WERI-Rb-1 (cell line): ENCODE measurements at places on chromosomes 4 and X.
A peak's percentile ranks its signal among the peaks of the same experiment; 100 is the strongest.

- no peak for DNase-seq
Measured at GRCh38 chrX:41314204-41314603, 19.8 kb upstream of the DDX3X start.

- DNase-seq, result no peak
Measured at GRCh38 chrX:106946464-106946863, 26.3 kb downstream of the CLDN2 start.

- DNase-seq, result no peak
Measured at GRCh38 chr4:61336916-61337315, 136.8 kb downstream of the ADGRL3 start.

GRCh38 chr4:157204634-157205244, 15.8 kb upstream of the GRIA2 start:
- DNase-seq, result peak; percentile 33

GRCh38 chr4:75634951-75635350, 4.6 kb upstream of the CDKL2 start:
- DNase-seq, result no peak

DNA sequence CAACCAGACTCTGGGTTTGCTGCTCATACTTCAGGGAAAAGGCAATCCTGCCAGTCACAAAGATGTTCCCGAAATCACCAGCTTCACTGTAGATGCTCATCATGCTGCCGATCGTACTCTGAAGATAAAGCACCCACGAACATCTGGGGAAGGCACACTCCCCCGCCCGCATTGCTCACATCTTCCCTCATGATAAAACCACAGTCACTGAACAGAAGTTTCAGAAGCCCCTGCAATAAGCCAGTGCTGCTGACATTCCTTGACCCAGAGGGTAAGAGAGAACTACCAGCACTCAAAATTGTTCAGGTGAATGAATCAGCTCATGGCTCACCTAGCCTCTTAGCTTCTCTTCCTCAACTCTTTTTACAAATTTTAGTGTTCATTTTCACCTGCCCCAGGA, 43.1 kb downstream of the SRPX2 start:
- DNase-seq, result no peak

DNA sequence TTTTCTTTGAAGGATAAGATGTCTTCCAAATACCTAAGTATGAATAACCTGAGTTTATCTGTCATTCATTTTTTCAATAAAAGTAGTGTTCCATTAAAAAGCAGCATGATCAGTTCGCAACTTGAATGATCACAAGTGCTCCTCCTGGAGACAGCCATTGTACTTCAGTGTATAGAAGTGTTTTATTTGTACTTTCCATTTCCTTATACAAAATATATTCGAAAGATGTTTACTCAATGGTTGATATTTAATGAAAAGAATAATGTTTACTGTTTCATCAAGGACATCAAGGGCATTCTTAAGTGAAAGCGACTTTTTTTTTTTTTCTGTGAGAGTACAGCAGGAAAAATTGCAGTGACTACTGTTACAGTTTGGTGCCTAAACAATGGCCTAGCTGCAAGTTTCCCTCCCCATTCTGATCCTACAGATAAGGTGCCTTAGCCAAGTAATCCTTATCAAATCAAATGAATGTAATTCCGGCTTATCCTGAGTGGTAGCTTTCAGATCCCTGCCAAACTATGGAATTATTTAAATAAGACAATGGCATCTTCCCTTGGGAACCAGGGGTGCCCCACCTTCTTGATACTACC, 69.0 kb upstream of the IL15 start:
- no peak for DNase-seq

DNA sequence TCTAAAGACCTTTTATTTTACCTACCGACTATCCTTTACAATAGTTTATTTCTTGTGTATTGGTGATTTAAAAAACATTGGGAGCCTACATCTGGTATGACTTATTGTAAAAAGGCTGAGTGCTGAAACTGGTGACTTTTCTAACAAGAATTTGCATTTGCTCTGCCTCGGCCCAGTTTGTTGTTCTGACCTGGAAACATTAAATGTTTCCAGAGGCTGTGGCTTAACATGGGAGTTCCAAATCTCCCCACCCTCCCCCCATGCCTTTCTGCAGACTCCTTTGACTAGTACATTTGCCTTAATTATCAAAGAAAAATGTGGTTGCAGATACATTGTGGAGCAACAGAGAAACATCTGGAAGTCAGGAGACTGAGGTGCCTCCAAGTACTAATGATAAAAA, 39.8 kb downstream of the SPCS3 start:
- no peak for DNase-seq

GRCh38 chr4:89024051-89024675, 32.8 kb downstream of the FAM13A start:
- peak; percentile 70 for DNase-seq

- no peak for DNase-seq
Measured at GRCh38 chr4:44558031-44558605, 93.3 kb downstream of the YIPF7 start.

DNA sequence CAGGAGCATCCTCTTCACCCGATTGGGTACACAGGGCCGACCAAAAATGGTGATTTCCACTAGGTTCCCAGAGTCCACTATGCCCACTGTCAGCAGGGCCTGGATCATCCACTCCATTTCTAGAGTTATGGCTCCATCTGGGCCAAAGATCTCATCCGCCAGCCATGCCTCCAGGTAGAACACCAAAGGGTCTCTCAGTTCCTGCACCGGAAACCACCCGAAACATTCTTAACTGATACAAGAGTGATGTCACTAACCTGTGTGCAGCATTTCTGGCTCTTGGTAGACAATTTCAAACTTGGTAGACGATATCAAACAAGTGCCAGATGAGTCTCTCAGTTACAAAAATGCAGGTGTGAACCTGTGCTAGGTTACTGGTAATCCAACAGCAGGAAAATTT, 306.1 kb downstream of the BCOR start:
- no peak for DNase-seq

GRCh38 chr4:156886481-156886880, 85.1 kb downstream of the PDGFC start:
- DNase-seq, result no peak

GRCh38 chr4:151359576-151359975, 34.2 kb upstream of the SH3D19 start:
- no peak for DNase-seq

GRCh38 chrX:154307202-154307601, 11.6 kb downstream of the TKTL1 start:
- no peak for DNase-seq

- no peak for DNase-seq
Measured at GRCh38 chrX:31499109-31499508, 427.3 kb upstream of the FTHL17 start.

DNA sequence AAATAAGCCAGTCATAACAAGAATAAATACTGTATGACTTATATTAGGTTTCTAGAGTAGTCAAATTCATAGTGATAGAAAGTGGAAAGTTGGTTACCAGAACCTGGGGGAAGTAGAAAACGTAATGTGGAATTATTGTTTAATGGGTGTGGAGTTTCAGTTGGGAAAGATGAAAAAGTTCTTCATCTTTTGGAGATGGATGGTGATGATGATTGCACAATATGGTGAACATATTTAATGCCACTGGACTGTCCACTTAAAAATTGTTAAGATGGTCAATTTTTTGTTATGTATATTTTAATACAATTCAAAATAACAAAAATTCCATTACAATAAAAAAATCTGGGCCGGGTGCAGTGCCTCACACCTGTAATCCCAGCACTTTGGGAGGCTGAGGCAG, 289.6 kb downstream of the ZIC3 start:
- DNase-seq, result no peak

GRCh38 chrX:115606861-115607260, 45.9 kb downstream of the PLS3 start:
- no peak for DNase-seq

- peak; percentile 29 for DNase-seq
Measured at GRCh38 chr4:24067367-24068193, 177.7 kb upstream of the PPARGC1A start.

DNA sequence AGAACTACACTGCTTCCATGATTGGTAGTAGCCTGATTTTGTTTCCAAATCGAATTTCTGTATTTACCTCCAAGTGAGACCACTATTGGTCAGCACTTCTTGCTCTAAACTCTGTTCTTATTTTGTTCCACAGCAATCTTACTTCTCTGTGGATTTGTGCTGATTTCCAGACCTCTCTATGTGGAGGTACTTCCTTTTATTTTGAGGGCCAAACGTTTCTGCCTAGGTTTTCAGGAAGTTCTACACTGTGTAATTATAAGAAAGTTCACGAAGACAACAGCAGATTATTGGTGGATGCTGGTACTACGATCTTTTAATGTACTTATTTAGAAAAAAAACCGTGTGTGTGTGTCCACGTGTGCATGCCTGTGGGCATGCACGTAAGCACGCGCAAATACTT, 46.7 kb downstream of the DTHD1 start:
- no peak for DNase-seq

DNA sequence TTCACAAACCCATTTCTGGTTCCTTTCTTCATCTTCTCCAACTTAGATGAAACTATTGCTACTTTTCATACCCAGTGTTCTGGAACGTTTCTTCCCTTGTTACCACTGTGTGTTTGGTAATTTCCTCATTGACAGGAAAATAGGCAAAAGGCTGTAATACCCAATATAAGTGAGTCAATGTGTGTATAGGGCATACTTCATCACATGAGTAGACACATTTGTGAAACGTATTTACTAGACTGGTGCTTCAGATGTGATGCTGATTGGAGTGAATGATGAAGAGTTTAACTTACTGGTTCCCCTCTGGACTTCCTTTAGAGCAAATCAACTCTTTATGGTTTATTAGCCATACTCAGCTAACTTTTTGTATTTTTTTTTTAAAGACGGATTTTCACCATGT, 195.1 kb upstream of the ATP6AP2 start:
- DNase-seq, result no peak

DNA sequence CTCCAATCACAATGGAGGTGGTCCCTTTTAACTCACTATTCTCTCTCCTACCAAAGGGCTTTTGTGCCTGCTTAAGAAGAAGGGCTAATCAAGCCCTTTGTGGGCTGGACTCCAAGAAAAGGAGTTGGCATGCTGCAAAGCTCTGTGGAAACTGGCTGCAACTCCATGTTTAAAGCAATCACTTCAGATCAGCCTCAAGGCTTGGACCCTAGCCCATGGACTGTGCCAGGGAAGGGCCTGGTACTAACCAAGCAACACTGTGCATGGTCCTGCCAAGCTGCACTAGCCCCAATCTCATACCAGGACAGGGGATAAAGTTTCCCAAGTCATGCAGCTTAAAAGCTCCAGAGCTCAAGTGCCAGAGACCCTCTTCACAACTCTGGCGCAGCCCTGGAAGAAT, 86.7 kb downstream of the ATP8A1 start:
- no peak for DNase-seq

- no peak for DNase-seq
Measured at GRCh38 chr4:1540601-1541375, 134.5 kb upstream of the NKX1-1 start.

- no peak for DNase-seq
Measured at GRCh38 chr4:79497001-79497400, 89.0 kb upstream of the GK2 start.

DNA sequence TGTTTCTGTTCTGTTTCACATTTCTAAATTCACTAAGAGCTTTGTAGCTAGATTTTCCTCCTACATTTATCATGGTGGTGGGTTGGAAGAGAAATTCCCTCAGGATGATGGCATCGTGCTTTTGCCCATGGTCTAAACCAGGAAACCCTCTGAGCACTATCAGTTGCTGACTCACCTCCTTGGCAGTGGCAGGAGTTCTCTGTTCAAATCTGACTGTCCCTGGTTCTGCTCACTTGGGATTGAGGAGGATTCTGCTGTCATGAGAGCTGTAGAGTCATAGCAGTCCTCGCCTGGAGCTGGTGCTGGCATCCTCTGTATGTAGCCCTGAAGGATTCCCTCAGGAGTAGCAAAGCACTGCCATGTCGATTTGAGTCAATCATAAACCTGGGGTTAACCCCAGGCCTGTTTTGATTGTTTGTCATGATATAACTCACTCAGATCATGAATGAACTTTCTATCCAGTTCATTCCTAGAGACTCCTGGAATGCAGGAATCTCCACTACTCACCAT, 9.4 kb downstream of the TEX13A start:
- DNase-seq, result no peak

- peak; percentile 56 for DNase-seq
Measured at GRCh38 chrX:35919536-35920309, at the start of gene CFAP47. Gene CFAP47, plus strand, starts transcription at chrX:35919734. Its CDS starts 66 bp downstream, at chrX:35919800.

- DNase-seq, result peak; percentile 27
Measured at GRCh38 chrX:40188573-40189417, 91.0 kb upstream of the BCOR start.

- DNase-seq, result no peak
Measured at GRCh38 chrX:51641421-51642021, 22.8 kb upstream of the CENPVL3 start.

DNA sequence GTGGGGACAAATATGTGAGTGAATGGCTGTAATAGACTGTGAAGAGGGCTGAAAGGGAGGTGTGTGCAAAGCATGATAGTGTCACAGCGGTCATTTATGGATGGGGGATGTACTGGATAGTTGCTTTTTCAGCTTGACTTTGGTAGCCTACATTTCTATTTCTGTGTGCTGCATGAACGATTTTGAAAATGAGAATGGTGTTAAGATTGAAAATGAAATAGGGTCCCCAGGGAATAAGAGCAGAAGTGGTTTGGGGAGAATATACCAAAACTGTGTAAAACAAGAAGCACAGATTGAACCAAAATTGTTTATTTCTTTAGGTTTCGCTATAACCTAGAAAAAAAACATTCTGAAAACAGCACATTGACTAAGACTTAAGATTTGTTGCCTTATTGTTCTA, 58.8 kb upstream of the CLNK start:
- DNase-seq, result no peak

DNA sequence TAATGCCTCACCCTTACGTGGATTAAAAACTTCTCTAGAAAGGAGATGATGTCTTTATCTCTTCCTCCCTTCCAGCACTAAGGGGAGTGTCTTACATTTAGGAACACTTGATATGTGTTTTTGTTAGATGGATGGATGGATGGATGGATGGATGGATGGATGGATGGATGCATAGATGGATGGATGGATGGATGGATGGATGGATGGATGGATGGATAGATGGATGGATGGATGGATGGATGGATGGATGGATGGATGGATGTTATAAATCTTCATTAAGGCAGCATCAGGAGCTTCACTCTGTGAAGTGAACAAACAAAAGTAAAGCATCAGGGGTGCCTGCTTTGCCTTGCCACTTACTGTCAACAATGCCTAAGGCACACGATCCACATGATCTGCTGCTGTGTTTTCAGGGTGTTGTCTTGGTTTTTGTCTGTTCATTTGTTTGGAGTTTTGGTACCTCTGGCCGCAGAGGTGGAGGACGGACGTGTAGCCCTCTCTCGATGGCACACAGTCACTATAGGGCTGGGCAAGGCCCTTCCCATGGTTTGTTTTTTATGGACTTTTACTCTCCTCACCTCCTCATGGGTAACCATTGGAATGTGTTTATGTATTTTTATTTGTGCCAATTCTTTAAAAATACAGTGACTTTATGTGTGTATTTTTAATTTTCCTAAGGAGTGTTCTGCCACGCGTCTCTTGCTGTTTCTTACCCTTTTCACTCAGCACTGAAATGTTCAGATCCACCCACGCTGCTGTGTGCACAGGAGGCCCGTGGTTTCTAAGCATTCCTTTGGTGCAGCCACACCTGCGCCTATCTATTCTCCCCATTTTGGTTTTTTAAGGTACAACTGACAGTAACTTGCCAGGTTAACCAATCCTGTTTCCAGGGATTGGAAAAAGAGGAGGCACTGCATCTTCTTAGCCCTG, 91.8 kb upstream of the ENPP6 start:
- DNase-seq, result no peak
